ENCODE measurements at places on chromosomes 7 and 10.

DNA sequence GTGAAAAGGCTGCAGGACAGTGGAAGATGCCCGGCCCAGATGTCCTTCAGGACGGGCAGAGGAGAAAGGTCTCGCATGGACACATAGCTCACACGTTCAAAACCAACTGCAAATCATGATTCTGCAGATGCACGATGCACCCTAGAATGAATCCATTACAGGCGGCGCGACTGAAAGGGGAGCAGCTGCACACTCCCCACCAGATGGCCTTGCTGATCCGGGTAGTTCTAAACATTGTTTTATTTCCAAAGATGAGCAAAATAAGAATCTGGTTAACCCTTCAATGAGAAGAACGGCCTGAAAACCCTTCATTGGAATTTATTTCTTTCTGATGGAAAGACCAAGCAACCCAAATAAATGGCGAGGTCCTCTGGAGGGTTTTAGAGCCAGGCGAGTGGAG lies 33.8 kb downstream of the CHST15 start:
- no peak for DNase-seq

DNA sequence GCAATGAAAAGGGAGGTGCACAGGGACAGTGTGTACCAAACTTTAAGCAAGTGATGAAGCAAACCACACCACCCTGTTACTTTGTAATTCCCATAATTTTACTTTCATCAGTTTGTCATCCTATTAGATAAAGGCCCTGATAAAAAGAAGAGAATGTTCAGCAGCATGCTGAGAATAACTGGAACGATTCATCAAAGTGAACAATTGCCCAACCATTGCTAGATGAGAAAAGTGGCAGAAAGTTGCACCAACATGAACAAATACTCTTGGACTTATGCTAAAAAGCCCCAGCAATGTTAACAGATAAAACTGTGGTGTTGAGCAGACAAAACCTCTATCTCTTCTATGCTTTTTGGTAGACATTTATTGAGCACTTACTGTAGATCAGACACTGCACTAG lies 75.5 kb upstream of the PCGF5 start:
- DNase-seq, result no peak

DNA sequence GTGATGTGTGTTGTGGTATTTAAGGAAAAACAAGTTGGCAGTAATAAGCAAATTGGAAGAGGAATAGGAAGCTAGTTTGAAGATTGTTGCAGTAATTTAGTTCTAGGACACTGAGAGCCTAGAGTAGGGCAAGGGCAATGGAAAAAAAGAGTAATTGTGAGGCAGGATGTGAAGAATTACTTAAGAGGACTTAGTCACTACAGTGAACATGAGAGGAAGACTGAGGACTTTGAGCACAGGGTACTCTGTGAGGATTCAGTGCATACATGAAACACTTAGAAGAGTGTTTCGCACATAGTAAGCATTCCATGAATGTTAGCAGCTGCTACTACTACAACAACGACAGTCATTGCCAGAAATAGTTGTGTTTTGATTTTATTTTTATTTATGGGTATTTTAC lies 30.9 kb upstream of the DKK1 start:
- no peak for DNase-seq

GRCh38 chr7:30390736-30391636 lies 87.6 kb downstream of the NOD1 start:
- no peak for DNase-seq

- no peak for DNase-seq
These were observed 18.6 kb upstream of the DNAJB6 start for GRCh38 chr7:157318015-157318706.

- no peak for DNase-seq
These were observed 268.8 kb downstream of the DYNC1I1 start for GRCh38 chr7:96041171-96041570.

DNA sequence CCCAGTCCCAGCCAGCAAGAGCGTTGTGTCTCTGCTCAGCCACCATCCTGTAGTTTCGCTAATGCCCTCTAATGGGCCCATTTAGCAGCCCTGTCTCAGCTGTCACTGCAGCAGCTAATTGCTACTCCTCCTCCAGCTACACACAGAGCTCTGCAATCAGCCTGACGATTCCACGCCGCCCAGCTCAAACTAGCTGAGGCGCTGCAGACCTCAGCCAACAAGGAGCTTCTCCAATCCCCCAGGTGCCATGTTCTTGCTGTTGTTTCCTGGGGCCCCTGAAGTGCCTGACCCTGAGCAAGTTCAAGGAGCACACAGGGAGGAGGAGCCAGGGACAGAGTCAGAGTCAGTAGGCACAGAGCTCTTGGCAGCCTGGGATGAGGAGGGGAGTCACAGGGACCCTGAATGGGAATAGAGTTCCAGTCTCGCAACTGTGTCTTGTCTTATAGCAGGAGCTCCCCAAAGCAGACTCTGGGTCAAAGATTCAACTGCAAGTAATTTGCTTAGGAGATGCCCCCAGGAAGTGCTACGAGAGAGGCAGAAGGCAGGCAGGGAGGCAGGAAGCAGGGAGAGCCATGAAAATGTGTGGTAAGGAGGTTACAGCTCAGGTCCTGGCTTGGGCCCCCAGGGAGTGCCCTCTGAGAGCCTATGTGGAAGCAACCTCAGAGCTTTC lies 135.8 kb upstream of the UNC5B start:
- no peak for DNase-seq

- DNase-seq, result no peak
These were observed 12.7 kb downstream of the YWHAG start for GRCh38 chr7:76346097-76346496.

- DNase-seq, result no peak
These were observed 256.3 kb downstream of the GRID1 start for GRCh38 chr10:86110156-86110786.

DNA sequence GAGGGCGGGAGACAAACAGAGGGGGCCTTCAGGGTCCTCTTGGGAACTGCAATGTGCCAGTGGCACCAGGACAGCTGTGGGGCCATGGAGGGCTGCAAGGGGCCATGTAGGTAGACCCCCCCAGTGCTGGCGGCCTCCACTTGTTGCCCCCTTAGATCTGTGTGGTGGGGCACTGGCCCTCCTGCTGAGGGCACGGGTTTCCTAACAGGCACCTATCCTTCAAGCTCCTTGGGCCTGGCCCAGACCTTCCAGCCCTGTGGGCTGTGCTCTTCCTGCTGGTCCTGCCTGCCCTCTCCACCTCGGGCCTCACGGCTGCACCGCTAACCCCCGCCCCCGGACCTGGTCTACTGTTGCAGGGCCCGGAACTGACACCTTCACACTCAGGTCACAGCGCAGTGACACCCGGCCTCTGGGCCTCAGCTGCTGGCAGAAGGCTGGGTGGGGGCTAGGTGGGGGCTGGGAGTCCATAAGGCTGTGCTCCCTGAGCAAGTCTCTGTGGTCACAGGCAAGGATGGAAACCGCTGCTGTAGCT lies 12.6 kb downstream of the RASGEF1A start:
- no peak for DNase-seq

DNA sequence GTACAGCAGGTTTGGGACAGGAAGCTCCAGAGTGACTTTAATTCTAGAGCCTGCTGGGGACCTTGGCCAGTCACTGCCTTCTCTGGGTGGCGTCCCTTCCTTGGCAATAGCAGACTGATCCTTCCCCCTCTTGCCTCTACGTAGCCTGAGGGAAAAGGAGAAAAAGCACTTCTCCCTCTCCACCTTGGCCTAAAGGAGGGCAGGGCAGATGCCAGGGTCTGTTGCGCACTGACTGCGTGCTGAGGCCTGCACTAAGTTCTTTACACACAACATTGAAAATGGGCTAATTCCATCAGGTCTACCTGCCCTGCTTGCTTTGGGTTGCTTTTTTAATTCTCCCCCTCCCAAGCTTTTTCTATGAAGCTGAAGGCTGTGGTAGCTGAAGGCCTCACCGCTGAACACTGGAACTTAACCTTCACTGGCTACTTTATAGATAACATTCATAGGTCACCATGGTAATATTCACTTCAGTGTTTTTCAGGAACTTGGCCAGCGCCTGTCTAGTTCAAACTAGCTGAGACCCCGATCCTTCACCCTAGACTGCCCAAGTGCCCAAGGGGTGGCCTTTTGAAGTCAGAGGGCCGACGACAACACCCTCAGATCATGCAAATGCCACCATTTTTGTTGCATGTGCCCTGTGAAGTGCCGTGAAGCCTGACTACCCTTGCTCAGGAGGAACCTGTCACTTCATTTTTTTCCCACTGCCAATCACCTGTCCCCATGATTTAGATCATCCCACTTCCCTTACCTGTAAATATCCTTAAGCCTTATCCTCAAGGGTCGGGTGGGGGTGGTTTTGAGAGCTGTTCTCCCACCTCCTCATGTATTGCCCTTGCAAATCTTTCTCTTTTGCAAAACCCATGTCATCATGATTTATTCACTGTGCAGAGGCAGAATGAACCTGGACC lies 28.7 kb downstream of the PRF1 start:
- DNase-seq, result no peak

DNA sequence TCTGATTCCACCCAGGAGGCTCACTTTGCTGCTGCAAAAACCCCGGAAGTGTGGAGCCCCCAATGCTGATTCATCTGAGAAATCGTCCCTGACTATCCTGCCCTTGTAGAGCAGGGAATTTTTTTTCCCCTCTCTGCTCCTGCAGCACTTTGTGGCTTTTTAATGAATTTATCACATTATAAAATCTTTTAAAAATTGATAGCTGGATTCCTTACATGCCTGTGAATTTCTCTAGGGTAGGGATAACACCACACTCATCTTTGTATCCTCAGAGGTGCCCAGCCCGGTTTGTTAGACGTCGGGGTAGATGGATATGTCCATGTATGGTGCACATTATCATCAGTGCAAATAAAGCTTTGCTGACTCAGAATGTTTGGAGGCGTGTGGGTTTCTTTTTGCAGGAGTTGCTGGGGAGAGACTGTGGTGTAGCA lies 185.7 kb downstream of the STK31 start:
- DNase-seq, result no peak

- no peak for DNase-seq
These were observed 4.0 kb downstream of the HOXA5 start for GRCh38 chr7:27139334-27140125.

DNA sequence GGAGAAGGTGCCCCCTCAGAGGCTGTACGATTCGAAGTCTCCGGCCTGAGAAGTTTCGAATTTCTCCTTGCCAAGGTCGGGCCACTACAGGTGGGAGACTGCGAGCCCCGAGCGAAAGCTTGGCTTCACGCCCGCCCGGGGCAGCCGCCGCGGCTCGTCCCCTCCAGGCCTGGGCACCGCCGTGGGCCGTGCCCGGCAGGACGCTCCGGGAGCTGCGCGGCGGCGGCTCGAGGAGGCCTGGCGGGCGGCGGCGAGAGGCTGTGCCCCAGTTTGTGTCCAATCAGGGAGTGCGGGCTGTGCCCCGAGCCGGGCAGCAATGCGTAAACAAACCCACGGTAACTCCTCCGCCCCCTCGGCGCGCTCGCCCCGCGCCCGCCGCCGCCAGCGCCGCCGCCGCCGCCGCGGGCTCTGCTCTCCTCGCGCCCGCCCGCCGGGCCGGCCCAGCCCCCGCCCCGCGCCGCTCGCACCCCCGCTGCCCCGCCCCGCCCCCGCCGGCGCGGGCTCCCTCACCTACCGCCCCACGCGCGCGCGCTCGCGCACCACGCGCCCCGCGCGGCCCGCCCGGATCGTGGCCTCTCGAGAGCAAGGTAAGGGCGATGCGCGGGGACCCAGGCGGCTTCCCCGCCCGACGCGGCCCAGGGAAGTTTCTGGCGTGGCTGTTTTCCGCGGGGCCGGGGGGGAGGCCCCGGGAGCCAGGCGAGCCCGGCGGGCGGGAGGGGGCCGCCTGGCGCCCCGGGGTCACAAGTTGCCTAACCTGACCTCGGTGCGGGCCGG lies 57.8 kb upstream of the PCGF5 start:
- DNase-seq, result peak; percentile 70

DNA sequence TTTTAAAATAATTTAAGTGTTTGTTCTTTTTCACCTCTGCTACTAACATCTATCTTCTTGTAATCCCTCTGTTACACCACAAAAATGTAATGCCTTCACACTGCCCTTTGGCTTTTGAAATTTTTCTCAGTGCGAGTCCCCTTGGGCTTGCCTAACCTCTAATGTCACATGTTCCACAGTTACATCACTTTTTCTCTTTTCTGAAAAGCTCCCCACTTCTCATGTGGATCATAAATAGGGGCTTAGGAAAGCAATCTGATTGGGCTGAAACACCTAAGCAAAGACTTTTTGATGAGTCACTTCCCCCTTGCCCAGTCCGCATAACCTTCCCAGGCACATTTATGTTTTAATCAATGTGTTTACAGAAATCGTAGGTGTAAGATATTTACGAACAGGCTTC lies 288.2 kb downstream of the IPMK start:
- DNase-seq, result no peak

GRCh38 chr7:113464096-113464855 lies 345.9 kb upstream of the SMIM30 start:
- no peak for DNase-seq

- no peak for DNase-seq
These were observed 81.7 kb downstream of the NRP1 start for GRCh38 chr10:33252794-33253203.

GRCh38 chr7:131057015-131057793 lies 270.5 kb upstream of the MKLN1 start:
- DNase-seq, result no peak

DNA sequence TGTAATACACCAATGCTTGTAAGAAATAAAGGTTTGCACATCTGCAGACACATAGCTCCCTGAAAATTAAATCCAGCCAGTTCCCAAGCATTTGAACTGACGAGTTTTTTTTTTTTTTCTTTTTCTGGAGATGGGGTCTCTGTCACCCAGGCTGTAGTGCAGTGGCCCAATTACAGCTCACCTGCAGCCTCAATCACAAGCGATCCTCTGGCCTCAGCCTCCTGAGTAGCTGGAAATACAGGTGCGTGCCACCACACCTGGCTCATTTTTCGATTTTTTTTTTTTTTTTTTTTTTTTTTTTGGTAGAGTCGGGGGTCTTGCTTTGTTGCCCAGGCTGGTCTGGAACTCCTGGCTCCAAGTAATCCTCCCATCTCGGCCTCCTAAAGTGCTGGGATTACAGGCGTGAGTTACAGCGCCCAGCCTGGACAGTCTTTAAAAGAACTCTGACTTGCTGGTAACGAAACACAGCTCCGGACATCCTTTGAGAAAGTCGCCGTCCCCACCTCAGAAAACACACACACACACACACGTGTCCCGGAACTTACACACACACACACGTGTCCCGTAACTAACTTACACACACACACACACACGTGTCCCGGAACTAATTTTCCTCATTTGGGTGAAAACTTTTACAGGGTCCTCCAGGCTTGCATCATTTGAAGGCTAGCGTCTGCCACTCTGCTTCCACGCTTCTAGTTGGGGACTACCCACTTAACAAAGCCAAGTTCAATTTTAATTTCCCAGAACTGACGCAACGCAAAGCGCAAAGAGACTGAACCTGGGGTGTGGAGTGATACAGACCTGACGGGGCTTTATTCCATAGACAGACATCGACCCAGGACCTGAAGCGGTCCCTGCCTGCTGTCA lies 18.6 kb downstream of the OCM2 start:
- no peak for DNase-seq

GRCh38 chr7:17965603-17966002 lies 25.3 kb upstream of the SNX13 start:
- no peak for DNase-seq

- no peak for DNase-seq
These were observed 129.2 kb downstream of the GNAI1 start for GRCh38 chr7:80263821-80264220.

Measured in activated T-cell treated with anti-CD3 and anti-CD28 coated beads, Interleukin-2, amount 50 U/mL, for 48 hours (primary cell).